ENCODE measurements at places on chromosomes 13 and 19.

DNA sequence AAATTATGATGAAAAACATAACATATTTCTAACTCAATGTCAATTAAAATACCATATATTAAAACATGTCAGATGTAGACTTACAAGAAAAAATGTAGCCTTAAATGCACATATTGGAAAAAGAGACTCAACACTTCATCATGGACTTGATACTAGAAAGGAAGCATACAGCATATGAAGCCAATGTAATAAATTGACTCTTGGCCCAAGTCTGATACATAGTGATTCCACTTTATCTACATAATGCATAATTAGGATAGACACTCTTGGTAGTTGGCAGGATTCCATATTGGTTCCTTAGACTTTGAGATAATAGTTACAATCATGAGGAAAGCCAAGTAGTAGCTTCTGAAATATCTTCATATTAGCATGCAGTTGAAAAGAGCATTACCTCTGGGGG lies 1067.0 kb downstream of the PCDH17 start:
- DNase-seq, result no peak

- no peak for DNase-seq
Observed at GRCh38 chr19:41531438-41532311, 44.3 kb upstream of the CEACAM21 start.

GRCh38 chr19:49338691-49339300 lies 3.6 kb downstream of the CD37 start:
- no peak for DNase-seq

GRCh38 chr13:38401276-38401675 lies 51.6 kb downstream of the UFM1 start:
- DNase-seq, result no peak

GRCh38 chr13:64020126-64020525 lies 2604.5 kb upstream of the PCDH20 start:
- DNase-seq, result peak; percentile 67

DNA sequence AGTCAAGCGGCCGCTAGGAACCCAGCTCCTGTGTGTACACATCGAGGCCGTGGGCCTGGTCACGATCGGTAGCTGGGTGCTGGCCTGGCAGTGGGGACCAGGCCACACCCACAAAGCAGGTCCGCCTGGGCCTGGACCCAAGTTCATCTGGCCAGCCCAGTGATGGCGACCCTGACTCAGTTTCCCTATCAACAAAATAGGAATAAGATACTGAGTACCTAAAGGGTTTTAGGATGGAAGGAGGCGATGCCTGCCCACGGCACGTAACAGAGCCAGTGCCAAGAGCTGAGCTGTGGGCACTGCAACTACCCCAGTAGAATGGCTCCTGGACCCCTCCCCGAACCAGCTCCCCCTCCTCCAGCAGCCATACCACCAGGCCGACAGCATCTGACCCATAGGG lies 243.5 kb upstream of the SGCG start:
- DNase-seq, result no peak
